GOT3 (cell line): ENCODE measurements at places on chromosomes 5 and 9.

DNA sequence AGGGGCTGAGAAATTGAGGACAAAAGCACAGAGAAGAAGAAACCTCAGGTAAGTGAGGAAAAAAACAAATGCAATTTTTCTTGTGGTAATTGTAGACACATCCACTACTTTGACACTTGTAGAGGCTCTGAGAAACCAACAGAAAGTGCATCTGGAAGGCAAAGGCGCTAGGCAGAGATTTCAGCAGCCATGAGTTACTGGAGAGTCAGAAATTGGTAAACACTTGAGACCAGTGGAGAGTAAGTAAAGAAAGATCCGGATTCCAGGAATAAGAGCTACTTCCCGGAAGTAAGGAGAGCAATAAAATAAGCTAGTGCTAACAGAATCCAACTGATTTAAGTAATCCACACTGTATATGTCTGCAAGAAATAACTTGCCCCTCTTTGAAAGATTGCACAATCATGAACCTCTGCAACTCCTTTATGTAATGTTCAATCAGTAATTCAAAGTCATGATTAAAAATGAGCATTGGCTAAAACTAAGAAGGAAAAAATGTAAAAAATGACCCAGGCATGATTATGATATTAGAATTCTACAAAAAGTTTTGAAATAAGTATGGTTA, 382.1 kb downstream of the CDH18 start:
- no peak for DNase-seq

DNA sequence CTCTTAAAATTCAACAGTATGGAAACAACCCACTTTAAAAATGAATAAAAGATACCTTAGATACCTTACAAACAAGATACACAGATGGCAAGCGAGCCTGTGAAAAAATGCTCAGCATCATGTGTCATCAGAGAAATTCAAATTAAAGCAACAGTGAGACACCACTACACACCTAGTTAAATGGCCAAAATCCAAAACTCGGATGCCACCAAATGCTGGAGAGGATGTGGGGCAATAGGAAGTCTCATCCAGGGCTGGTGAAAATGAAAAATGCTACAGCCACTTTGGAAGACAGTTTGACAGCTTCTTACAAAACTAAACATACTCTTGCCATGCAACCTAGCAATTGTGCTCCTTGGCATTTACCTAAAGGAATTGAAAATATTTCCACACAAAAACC, 17.9 kb downstream of the DUSP1 start:
- DNase-seq: no peak

DNA sequence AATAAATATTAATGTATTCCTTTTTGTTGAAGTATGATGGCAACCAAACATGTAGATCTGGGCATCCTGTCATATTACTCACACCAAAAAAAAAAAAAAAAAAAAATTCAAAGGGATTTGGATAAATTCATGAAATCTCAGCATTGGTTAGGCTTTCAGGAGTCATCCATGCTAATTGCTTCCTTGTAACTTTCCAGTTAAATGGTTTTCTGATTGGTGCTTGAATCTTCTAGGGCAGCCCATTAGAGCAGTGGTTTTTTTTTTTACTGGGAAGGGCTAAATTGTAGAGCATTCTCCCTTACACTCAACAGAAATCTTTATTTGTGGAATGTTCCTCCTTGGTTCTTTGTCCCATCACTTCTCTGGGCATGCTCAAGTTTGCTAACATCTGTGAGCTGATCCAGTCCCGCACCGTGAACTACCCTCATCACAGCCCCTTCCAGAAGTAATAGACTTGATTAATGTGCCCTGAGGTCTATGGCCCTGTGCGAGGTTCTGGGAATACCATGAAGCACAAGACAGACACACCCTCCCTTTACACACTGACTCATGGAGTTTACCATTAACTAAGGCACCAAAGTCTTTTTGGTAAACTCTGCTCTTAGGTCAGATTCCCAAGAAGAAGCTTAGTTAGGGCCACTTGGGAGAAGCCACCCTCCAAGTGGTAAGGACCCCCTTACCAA, 56.0 kb downstream of the RGS3 start:
- no peak for DNase-seq

DNA sequence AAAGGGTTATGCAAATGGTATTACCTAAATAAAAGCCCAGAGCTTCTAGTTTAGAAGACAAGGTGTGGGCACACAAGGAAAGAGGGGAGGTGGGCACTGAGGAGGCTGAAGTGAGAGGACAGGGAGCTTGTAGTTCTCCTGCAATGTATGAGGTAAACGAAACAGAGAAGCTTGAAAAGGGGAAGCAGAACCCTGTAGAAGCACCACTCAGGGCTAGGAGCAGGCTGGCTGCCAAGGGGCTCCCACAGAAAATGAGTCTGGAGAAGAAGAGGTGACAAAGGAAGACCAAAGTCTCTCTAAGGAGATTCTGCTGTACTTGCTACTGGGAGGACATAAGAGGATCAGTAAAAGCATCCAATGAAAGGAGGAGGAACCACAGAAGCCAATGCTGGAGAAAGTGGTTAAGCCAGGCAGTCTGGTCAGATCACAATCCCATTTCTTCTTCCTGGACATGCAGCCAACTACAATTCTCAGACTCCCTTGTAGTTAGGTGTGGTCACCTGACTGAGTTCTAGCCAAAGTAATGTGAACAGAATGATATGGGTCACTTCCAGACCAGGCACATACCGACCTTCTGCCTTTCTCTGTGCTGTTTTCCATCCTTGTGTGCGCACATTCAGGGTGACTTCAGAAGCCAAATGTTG, 174.5 kb upstream of the MAP3K1 start:
- no peak for DNase-seq

DNA sequence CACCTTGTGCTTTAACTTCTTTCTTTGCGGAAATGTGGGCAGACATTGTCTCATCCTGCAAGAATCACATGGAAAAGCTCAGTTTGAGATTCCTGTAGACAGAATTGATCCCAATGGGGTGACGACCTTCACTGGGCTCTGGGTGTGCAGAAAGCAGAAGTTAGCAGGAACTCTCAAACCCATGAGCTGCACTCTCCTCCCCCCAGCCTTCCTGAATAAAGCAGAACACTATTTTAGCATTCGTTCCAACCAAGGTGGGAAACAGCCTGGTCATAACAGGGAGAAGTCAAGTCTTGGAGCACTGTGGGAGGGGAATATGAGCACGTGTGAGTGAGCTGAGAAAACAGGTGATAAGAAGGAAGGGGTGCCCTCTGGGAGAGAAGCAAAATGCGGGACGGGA, 87.4 kb upstream of the FER start:
- DNase-seq: no peak

GRCh38 chr9:103537426-103537825, 542.3 kb downstream of the CYLC2 start:
- DNase-seq: no peak

DNA sequence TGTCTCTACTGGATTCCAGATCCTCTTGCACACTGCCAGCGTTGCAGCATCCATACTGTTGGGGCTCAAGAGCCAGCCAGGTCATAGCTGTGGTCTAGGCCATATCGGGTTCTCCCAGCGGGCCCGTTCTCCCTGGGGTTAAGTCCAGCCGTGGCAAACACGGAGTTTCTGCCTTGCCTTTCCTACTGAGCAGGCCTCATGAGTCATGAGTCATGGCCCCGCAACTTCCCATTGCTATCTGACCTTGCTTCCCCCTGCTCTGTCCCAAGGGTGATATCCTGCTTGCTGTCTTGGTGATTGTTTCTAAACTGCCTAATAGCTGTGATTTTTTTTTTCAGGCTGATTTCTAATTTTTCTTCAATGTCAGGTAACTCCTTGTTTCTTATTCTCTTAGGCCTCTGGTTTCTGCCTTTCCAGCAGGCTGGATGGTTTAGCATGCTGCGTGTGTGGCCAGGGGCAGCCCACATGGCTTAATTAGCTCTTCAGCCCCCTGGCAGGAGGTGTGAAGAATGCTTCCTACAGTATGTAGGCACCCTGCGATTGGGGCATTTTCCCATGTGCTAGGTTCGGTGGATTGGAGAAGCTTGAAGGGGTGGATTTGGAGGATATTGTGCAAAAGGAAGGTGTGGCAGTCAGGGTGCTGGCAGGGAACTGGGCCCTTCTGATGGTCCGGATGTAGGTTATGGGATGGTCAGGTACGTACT, 18.7 kb downstream of the DAPK1 start:
- no peak for DNase-seq

DNA sequence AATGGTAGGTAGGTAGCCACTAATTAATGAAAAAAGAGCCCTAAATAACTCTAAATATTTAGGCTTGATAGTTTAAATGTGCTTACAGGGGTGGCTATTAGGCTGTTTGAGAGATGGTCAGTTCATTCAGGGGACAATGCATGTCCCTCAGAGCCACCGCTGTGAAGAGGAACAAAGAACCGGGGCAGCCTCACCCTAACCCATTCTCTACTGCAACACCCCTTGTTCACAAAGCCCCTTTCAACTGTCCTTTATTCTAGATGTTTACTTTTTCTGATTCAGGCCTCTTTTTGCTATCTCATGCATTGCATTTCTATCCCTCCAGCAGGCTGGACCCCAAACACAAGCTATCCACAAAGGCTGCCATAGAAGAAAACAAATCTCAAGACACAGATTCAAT, 906.7 kb downstream of the NR2F1-AS1 start:
- DNase-seq: no peak

- no peak for DNase-seq
These were observed 73.5 kb downstream of the TRIM32 start for GRCh38 chr9:116760636-116761035.

DNA sequence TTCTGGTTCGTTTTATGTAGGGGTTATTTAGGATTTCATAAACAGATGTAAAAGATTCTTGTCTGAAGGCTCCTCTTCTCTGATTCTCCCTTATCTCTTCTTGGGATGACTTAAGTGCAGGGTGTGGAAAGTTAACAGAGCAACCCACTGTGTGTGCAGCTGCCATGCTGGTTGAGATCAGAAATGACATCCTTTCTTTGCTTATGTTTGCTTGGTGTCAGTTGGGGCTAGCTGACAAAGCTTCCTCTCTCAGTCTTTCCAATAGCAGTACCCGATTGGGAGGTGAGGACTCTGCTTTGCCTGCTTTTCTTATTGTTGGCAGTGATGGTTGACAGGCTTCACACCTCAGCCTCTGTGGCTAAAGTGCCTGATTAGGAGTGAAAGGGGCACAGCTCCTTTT, 26.5 kb downstream of the OGN start:
- no peak for DNase-seq
